Lung (tissue), 17 donors: ENCODE measurements at places on chromosomes 12 and 14. TPM values are rescaled to one million over a fixed set of nuclear protein-coding genes. Genes with fewer than 3 reads are reported as not detected.
A peak's percentile ranks its signal among the peaks of the same experiment; 100 is the strongest.

GRCh38 chr12:33052141-33053051, 155.8 kb upstream of the PKP2 start:
- no peak for DNase-seq
- no peak overlapping the region for H3K4me3 ChIP-seq
- no peaks in the 10 kb centered on the region for H3K36me3 ChIP-seq
- no peak overlapping the region for H3K27ac ChIP-seq
- no peaks in the 10 kb centered on the region for H3K27me3 ChIP-seq
- H3K4me1 ChIP-seq = no peaks in the 10 kb centered on the region

The TEAD4 gene
- 24.0 TPM for polyA plus RNA-seq

- H3K4me3 ChIP-seq = no peak overlapping the region
- peaks cover 5% of the 10 kb centered on the region for H3K4me1 ChIP-seq
- H3K36me3 ChIP-seq = no peaks in the 10 kb centered on the region
- H3K27me3 ChIP-seq = no peaks in the 10 kb centered on the region
- peak overlapping the region; percentile 47 for H3K27ac ChIP-seq
These were observed 216.6 kb downstream of the AKAP6 start for GRCh38 chr14:32545506-32546210.

The TSPAN19 gene
- polyA plus RNA-seq = 10.5 TPM

GRCh38 chr12:93537769-93538168, 34.7 kb upstream of the SOCS2 start:
- DNase-seq = no peak
- H3K4me3 ChIP-seq = no peak overlapping the region
- no peaks in the 10 kb centered on the region for H3K27me3 ChIP-seq
- no peaks in the 10 kb centered on the region for H3K36me3 ChIP-seq

- no peak overlapping the region for H3K4me3 ChIP-seq
- H3K36me3 ChIP-seq = no peaks in the 10 kb centered on the region
- DNase-seq = peak; percentile 86
- no peaks in the 10 kb centered on the region for H3K4me1 ChIP-seq
- H3K27ac ChIP-seq = no peak overlapping the region
- H3K27me3 ChIP-seq = peaks cover 4% of the 10 kb centered on the region
These were observed 47.2 kb downstream of the ARMH4 start for GRCh38 chr14:58104808-58105207.

The POLR3B gene
- polyA plus RNA-seq = 3.6 TPM

The GPR135 gene
- 0.93 TPM for polyA plus RNA-seq

DNA sequence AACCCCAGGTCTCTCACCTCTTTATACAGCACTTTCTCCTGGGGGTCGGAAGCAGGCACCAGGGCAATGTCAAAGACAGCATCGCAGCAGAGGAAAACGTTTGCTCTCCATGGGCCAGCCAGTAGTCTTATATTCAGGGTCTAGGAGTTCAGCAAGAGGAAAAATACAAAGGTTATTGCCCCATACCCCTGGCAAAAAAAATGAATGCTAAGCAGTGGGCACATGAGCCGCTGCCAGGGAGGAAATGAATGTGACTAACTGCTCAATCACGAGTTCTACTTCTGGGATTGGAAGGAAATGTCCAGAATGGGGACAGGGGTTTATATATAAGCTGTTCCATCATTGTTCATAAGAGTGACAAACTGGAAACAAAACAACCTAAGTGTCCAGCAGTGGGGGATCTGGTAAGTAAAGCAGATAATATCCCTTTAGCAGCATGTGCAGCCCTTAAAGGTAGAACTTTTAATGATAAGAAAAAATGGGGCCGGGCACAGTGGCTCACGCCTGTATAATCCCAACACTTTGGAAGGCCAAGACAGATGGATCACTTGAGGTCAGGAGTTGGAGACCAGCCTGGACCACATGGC, 53.8 kb downstream of the PHETA1 start:
- H3K4me3 ChIP-seq = no peak overlapping the region
- no peaks in the 10 kb centered on the region for H3K36me3 ChIP-seq
- no peaks in the 10 kb centered on the region for H3K27me3 ChIP-seq

DNA sequence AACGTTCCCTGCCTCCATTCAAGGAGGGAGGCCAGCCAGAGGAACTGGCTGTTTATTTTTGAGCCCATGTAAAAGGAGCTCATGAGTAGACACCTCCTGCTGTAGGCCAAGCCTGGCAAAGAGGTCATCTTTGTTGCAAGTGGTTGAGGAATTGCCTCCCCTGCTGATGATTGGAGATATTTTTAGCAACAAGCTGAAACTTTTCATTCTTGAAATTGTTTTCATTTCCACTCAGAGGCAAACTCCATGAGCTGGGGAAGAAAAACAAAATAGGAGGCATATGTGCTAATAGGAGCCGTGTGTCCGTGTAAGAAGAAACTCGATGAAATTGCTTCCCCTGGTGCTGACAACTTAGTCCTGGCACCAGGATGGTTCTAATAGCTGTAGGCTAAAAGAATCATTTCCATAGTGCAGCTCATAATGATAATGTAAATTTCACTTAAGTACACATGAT, 440.1 kb upstream of the FAR2 start:
- H3K27me3 ChIP-seq = no peaks in the 10 kb centered on the region
- H3K4me1 ChIP-seq = no peaks in the 10 kb centered on the region
- no peaks in the 10 kb centered on the region for H3K36me3 ChIP-seq
- H3K4me3 ChIP-seq = no peak overlapping the region
- no peak overlapping the region for H3K27ac ChIP-seq
- DNase-seq = no peak

- DNase-seq = no peak
- no peaks in the 10 kb centered on the region for H3K36me3 ChIP-seq
- peaks cover 2% of the 10 kb centered on the region for H3K4me1 ChIP-seq
- no peak overlapping the region for H3K4me3 ChIP-seq
These were observed 5.2 kb upstream of the VRK1 start for GRCh38 chr14:96792003-96792402.

GRCh38 chr12:86138770-86139169, 117.4 kb downstream of the MGAT4C start:
- H3K27ac ChIP-seq = no peak overlapping the region
- H3K36me3 ChIP-seq = no peaks in the 10 kb centered on the region
- no peaks in the 10 kb centered on the region for H3K4me1 ChIP-seq
- H3K4me3 ChIP-seq = no peak overlapping the region
- no peaks in the 10 kb centered on the region for H3K27me3 ChIP-seq
- DNase-seq = no peak

The EPYC gene
- not detected for polyA plus RNA-seq

- no peak overlapping the region for H3K27ac ChIP-seq
- no peaks in the 10 kb centered on the region for H3K36me3 ChIP-seq
- H3K27me3 ChIP-seq = no peaks in the 10 kb centered on the region
- DNase-seq = peak; percentile 74
These were observed 1832.8 kb upstream of the FLRT2 start for GRCh38 chr14:83697099-83697498.

DNA sequence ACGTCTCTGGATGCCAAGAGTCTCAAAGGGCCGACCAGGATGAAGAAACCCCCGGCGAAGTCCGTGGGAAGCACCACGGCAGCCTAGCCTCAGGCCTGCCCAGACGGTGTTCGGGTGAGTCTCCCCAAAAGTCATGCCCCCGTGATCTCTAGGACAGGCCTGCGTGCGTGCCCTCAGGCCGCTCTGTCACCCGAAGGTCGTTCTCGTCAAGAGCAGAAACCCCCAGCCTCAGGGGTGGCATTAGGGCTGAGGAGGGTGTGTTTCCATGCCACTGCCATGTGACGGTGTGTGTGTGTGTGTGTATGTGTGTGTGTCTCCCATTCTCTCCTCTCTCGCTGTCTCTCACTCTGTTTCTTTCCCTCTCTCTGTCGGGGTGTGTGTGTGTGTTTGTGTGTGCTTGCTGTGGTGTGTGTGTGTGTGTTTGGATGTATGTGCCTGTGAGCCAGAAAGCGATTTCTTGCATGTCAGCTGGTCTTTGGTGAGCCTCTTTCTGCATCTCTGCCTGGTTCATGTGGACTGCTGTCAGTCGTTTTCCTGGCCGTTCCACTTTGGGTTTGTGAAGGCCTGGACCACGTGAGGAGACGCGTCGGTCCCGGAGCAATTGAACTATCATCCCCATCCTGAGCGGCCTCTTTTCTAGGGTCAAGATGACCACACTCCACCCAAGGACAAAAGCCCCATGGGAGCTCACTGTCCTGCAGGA, 772.5 kb upstream of the ALG10B start:
- H3K4me3 ChIP-seq = no peak overlapping the region
- H3K4me1 ChIP-seq = no peaks in the 10 kb centered on the region
- no peaks in the 10 kb centered on the region for H3K27me3 ChIP-seq
- no peak overlapping the region for H3K27ac ChIP-seq
- H3K36me3 ChIP-seq = no peaks in the 10 kb centered on the region
- no peak for DNase-seq

DNA sequence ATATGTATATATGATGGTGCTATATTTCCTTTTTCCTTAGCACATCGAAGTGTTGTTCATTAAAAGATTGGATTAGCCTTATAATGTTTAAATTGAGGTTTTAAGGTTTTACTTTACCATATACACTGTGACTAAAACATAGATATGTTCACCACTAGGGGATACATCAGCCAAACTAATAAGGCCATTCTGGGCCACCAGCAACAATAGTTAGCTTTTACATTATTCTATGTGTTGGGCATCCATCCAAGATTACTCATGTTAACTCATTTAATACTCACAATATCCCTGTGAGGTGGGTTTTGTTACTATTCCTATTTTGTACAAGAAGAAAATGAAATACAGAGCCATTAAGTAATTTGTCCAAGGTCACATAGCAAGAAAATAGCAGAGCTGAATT, 202.6 kb upstream of the AVPR1A start:
- no peak overlapping the region for H3K27ac ChIP-seq
- H3K36me3 ChIP-seq = no peaks in the 10 kb centered on the region
- no peaks in the 10 kb centered on the region for H3K4me1 ChIP-seq
- H3K27me3 ChIP-seq = no peaks in the 10 kb centered on the region

- H3K27ac ChIP-seq = no peak overlapping the region
- no peaks in the 10 kb centered on the region for H3K4me1 ChIP-seq
- H3K27me3 ChIP-seq = no peaks in the 10 kb centered on the region
- no peak for DNase-seq
- H3K4me3 ChIP-seq = no peak overlapping the region
- H3K36me3 ChIP-seq = no peaks in the 10 kb centered on the region
These were observed 308.7 kb upstream of the DIO3 start for GRCh38 chr14:101252443-101253214.

The GALNT6 gene
- 5.5 TPM for polyA plus RNA-seq

GRCh38 chr12:130425698-130426245, 88.1 kb downstream of the PIWIL1 start:
- no peaks in the 10 kb centered on the region for H3K4me1 ChIP-seq
- no peak overlapping the region for H3K4me3 ChIP-seq
- no peak overlapping the region for H3K27ac ChIP-seq
- DNase-seq = no peak

DNA sequence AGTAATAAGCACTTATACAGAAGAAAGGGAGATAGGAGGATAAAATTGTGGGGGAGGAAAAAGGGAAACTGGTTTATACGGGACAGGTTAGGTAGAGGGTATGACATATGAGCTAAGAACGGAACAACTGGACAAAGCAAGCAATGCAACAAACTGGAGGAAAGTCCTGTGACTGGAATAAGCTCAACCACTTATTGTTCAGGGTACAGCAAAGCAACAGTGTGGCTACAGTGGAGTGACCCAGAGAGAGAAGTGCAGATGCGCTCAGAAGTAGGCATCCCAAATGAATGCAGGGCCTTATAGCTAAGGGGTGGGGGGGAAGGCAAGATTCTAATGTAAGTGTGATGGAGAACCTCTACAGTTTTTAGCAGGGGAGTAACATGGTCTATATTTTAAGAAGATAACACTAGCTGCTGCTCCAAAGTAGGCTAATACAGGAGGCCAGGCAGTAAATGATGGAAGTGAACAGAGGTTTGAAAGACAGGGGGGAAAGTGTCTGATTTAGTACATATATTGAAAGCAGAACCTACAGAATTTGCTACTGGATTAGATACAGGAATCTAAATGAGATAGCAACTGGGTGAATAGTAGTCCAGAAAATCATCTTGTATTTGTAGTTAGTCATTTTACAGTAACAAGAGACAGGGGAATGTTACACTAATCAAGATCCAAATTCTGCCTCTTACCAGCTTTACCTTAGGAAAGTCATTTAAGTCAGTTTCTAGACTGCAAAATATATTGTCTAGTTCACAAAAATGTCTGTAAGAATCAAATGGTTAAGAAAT, 3.3 kb downstream of the UBE2N start:
- no peaks in the 10 kb centered on the region for H3K36me3 ChIP-seq
- peaks cover 12% of the 10 kb centered on the region for H3K4me1 ChIP-seq
- H3K4me3 ChIP-seq = no peak overlapping the region
- H3K27me3 ChIP-seq = no peaks in the 10 kb centered on the region

DNA sequence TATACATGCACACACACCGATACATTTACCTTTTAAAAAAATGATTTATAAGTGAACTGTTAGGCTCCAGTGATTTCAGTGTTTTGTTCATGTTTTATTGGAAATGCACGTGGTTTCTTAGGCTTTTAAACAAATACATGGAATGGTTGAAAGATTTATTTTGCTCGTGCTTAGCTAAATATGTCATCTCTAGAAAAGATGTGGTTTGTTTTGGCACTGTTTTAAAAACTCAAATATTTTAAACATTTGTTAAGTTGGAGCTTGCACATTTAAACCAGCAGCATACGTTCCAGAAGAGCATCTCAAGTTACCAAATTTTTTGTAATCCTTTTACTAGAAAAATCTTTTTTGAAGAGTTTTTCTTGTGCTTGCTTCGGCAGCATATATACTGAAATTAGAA, 44.5 kb downstream of the FOXA1 start:
- no peaks in the 10 kb centered on the region for H3K36me3 ChIP-seq
- no peaks in the 10 kb centered on the region for H3K27me3 ChIP-seq
- H3K4me1 ChIP-seq = no peaks in the 10 kb centered on the region
- DNase-seq = peak; percentile 27

DNA sequence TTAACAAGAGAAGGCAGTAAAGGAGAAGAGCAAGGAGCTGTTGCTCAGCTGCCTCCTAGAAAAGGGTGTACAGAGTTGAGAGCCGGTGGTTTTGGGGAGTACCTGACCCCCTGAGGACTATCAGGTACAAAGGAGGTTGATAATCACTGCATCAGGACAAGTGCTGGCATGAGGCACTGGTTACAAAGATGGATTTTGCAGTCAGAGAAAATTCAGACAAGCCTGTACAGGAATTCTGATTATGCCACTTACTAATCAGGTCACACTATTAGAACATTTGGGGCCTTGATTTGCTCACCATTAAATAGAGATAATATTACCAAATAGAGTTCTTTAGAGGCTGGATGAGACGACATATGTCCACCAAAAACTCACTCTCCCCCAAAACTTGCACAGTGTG, 450.9 kb upstream of the TMPO start:
- H3K36me3 ChIP-seq = no peaks in the 10 kb centered on the region
- no peaks in the 10 kb centered on the region for H3K4me1 ChIP-seq
- H3K27me3 ChIP-seq = peaks cover 2% of the 10 kb centered on the region

GRCh38 chr12:115852054-115852453, 425.4 kb downstream of the MED13L start:
- H3K27me3 ChIP-seq = no peaks in the 10 kb centered on the region
- H3K4me3 ChIP-seq = no peak overlapping the region
- H3K4me1 ChIP-seq = no peaks in the 10 kb centered on the region
- H3K27ac ChIP-seq = no peak overlapping the region

The HOXC5 gene
- polyA plus RNA-seq = 0.08 TPM
